ENCODE measurements at places on chromosomes 13 and 19.

DNA sequence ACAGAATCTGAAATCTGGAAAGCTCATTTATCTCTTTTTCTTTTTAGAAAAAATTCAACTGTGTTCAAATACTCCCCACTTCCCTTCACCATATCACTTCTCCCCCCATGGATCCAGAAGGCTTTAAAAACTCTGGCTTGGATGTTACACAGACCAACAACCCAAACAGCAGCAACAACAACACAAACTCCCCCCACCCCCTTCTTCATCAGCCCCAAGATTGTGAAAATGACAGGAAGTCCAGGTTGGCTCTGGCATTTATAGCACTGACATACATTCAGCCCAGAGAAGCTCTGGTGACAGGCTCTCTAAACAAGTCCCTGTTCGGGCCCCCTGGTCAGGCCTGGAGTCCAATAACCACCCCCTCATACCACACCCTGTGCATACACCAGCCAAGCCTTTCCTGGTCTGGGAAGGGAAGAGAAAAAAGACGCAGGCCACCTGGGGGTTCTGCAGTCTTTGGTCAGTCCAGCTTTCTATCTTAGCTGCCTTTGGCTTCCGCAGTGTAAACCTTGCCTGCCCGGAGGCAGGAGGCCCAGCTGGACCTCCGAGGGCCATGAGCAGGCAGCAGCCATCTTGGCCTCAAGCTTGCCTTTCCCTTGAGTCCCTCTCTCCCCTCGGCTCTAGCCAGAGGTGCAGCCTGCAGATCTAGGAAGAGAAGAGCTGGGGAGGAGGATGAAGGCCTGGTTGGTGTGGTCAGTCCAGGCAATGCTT is 6.8 kb downstream of the CDX2 start:
- DNase-seq, result no peak

GRCh38 chr13:113307491-113307890 is 10.5 kb downstream of the LAMP1 start:
- DNase-seq, result no peak

GRCh38 chr13:24632382-24633121 is 47.7 kb upstream of the ATP12A start:
- no peak for DNase-seq

GRCh38 chr13:39051157-39051556 is 12.9 kb downstream of the NHLRC3 start:
- DNase-seq, result no peak

GRCh38 chr19:35430409-35431144 is 17.5 kb upstream of the FFAR2 start:
- no peak for DNase-seq

GRCh38 chr19:1045247-1045603 is 5.3 kb downstream of the ABCA7 start:
- DNase-seq, result no peak

- no peak for DNase-seq
Observed at GRCh38 chr13:45232591-45232990, 31.7 kb upstream of the KCTD4 start.

- DNase-seq, result no peak
Observed at GRCh38 chr13:42653679-42654078, 79.7 kb downstream of the TNFSF11 start.

DNA sequence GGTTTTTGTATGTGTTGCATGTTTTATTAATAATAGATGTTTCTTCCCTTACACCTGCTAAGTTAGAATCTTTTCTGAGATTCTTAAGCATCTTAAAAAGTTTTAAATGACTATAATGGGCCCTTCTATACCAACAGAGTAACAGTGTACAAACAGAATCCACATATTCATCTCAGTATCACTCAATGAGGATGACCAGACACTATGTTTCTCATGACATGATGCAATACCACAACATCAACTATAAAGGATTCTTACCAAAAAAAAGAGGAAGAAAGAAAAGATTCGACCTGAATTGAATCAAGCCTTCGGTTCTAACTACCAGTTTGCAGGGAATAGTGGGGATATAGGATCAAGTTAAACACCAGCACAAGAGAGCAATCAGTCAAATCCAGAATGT is 56.5 kb downstream of the INTS6 start:
- no peak for DNase-seq

DNA sequence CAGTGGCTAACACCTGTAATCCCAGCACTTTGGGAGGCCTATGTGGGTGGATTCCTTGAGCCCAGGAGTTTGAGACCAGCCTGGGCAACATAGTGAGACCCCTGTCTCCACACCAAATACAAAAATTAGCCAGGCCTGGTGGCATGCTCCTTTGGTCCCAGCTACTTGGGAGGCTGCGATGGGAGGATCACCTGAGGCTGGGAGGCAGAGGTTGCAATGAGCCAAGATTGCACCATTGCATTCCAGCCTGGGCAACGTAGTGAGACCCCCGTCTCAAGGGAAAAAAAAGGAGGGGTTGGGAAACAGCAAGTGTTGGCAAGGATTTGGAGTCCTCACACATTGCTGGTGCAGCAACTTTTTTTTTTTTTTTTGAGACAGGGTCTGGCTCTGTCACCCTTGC is 19.2 kb downstream of the SPTBN4 start:
- DNase-seq, result no peak

DNA sequence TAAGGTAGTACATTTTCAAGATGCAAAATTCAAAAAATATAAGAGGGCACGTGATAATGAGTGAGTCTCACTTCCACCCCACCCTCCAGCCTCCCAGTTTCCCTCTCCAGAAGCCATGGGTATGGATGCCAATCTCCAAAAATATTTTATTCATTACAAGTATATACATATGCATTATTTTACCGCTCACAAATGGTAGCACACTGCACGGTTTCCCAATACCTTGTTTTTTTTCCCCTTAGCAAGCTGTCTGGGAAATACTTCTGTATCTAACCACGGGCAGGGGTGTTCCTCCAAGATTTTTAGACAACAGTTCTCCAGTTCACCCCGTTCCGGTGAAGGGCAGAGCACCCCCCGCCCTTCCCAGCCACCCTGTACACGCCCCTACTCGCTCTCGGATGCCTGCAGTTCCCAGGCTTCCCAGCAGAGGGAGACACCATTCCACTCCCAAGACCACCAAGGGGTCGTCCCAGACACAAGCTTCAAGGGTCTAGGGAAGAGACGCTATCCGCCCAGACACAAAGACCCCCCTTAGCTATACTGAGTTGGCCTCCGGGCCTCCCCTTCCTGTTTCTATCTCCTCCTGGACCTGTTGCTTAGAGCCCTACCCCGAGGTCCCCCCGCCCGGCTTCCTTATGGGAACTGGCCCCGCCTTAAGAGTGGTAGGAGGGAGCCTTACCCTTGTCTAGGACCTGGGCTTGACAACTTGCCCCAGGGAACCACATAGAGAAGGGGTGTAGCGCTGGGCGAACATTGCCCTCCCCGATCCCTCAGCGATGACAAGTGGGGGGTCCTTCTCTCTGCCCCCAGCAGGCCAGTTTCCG is 1.1 kb upstream of the FXYD3 start:
- no peak for DNase-seq

DNA sequence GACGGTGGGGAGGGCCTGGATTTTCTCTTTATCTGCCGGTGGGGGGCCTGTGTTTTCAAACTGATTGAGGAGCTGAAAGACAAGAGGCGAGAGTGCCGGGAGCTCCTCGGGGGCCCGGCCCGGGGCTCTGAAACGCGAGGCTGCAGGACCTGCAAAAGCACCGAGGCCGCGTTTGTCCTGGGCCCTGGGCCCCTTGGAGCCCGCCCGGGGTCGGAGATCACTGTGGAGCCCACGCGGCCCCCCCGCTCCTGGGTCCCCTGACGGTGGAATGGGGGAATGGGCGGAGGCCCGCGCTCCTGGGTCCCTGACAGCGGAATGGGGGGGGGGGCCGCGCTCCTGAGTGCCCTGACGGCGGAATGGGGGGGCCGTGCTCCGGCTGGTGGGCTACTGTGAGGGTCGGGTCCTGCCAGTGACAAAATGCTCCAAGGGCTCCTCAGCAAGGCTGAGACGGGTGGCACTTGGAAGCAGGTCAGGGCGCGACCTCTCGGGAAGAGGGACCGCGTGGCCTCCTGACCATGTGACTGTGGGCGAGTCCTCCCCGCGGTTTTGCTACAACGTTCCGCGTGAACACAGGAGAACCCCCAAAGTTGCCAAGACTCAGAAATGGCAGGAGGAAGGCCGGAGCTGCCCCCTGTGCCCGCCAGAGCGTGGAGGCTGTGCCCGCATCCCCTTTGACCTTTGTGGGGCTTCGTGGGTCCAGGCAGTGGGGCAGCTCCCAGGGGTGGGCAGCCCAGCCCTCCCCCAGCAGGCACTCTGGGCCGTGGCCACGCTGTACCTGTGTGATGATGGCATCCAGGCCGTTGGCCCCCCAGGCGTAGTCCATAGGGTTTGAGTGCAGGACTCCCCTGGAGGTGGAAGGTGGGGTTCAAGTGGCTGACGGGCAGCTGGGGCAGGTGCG is 9.5 kb downstream of the FGF22 start:
- DNase-seq, result no peak

DNA sequence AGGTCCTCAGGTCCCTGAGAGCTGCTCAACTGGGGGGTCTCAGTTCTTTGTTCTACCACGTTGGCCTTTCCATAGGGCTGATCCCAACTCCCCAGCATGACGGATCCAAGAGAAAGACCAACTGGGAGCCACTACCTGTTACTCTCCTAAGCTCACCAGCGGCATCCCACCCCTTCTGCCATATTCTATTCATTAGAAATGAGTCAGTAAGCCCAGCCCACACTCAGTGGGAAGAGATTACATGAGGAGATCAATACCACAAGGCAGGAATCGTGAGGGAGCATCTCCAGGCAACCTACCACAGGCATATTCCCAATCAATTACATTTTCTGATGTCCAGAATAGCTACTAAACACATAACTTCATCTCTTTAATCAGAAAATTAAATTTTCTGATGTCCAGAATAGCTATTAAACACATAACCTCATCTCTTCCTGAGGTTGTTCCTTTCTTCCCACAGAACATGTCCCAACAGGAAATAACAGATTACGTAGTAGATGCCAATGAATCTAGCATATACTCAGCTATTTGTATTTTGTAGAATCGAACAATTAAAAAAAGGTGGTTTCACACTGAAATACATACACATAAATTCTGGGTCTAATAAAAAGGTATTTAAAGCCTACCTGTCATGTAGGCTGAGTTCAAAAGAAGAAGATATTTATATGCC is 708.1 kb upstream of the ARGLU1 start:
- no peak for DNase-seq

DNA sequence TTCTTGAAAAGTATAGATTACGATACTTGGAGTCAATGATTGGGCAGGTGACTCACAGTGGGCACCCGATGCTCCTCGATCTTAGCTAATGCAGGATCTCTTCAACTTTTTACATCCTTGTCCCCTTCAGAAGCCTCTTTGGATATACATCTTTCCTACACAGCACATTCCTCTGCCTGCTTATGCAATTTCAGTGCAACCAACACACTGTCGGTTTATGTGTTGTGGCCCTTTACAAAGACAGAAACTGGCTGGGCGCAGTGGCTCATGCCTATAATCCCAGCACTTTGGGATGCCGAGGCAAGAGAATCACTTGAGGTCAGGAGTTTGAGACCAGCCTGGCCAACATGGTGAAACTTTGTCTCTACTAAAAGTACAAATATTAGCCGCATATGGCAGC is 2.6 kb downstream of the GPR42 start:
- DNase-seq, result no peak

- no peak for DNase-seq
Observed at GRCh38 chr13:80239571-80240255, 101.2 kb downstream of the SPRY2 start.

GRCh38 chr13:113877149-113877990 is 13.5 kb upstream of the GAS6 start:
- peak; percentile 87 for DNase-seq

- no peak for DNase-seq
Observed at GRCh38 chr13:59477011-59477410, 686.7 kb downstream of the DIAPH3 start.

- DNase-seq, result no peak
Observed at GRCh38 chr19:49431330-49431749, 6.2 kb downstream of the GFY start.

GRCh38 chr13:102846261-102847015 is 606 bp downstream of the ERCC5 start:
- DNase-seq, result no peak

GRCh38 chr13:112072534-112073244 is 5.7 kb downstream of the SOX1 start:
- no peak for DNase-seq

DNA sequence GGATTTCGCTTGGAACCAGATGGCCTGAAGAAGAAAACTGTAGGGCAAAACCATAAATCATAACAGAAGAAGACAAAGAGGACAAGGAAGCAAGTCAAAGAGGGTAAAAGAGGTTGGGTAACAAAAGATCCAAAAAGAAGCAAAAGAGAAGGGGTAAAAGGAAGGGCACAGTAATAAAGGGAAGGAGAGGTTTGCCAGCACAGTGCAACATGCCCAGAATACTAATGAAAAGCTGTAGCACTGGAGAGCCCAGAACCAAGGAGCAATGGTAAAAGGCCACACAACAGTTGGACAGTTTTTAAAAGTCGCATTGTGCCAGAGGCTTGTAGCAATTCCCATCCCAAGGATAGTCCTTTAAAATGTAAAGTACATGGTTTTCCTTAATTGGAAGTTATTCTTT is 506.6 kb downstream of the PCDH9 start:
- no peak for DNase-seq

- DNase-seq, result no peak
Observed at GRCh38 chr19:6241680-6242377, 37.9 kb downstream of the MLLT1 start.

GRCh38 chr13:35630551-35631275 is 154.2 kb upstream of the MAB21L1 start:
- DNase-seq, result no peak

DNA sequence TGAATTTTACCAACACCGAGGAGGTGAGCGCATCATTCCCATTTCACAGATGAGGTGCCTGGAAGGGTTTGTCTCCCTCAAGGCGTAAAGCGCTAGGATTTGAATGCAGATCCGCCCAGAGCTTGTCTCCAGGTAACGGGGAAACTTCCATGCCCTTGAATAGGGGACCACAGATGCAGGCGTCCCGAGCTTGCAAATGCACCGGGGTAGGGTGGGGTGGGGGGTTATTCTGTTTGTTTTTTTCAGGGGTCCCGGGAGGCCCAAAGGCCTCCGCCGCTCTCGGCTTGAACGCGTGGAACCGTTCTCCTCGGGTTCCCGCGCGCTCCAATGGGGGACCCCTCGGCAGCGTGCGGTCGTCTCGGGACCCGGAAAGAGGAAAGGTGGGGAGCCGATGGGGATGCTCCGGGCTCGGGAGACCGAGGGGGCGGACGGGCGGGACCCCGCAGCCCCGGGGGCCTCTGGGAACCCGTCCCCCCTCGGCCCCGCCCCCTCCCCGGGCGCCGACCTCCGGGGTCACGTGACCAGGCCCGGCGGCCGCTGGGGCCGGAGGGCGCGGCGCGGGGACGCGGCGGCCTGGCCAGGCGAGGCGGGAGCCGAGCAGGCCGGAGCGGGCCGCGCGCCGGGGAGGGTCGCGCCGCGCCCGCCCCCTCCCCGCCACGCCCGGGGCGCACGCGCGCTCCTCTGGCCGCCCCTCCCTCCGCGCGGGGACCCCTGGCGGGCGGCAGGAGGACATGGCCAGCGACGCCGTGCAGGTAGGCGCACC is at the start of gene PKN1:
Gene PKN1 (plus strand): TSS at position 516 of the 763 bp plus-strand sequence. CDS start 216 bp downstream, at position 732.
- DNase-seq, result no peak

DNA sequence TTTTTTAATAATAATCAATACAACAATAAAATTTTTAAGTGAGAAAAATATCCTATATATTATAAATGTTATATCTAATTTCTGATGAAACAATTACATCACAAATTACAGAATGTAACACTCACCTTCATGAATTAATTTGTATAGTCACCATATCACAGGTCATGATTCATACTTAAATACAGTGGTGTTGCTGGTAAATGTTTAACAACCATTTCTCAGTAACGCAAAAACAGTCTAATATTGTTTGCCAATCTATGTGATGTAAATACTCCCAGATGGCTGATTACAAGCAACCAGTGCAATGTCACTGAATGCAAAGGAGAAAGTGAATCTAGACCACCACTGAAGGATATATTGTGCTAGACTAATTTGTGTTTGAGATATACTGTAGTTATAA is 97.5 kb downstream of the DIAPH3 start:
- DNase-seq, result no peak

Data from vagina (tissue), 2 donors.